ENCODE measurements at places on chromosomes 16 and 17.

GRCh38 chr17:16215965-16216316 is 607 bp upstream of the NCOR1 start:
- peak; percentile 71 for DNase-seq

GRCh38 chr17:19487024-19487600 is 46.5 kb upstream of the SLC47A1 start:
- DNase-seq = no peak

- DNase-seq = no peak
Observed at GRCh38 chr17:55005520-55005919, 37.0 kb downstream of the STXBP4 start.

DNA sequence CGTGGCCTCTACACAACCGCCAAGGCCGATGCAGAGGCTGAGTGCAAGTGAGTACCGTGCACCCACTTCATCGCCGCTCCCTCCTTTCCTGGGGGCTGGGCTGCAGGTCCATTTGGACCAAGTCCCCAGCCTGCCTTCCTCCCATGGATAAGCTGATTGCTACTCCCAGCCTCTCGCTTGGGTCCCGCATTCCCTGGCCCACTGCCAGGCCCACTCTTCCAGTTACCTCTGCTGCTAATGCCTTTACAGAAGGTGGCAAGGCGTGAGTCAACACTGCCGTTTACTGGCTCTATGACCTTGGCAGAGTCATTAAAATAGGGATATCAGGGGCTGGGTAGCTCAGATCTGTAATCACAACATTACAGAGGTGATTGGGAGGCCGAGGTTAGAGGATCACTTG is 11.2 kb downstream of the SULT1A2 start:
- DNase-seq = no peak

DNA sequence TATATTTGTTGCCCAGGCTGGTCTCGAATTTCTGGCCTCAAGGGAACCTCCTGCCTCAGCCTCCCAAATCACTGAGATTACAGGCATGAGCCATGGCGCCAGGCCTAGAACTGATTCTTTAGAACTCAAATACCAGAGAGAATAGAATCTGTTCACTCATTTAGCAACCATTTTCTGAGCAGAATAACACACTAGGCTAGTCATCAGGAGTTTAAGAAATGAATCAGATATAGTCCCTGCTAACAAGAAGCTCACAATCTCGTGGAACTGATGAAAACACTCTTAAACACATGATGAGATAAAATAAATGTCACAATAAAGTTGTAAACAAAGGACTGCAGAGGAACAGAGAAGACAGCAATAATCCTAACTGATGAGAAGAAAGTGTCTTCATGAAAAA is 55.8 kb upstream of the ADCY9 start:
- no peak for DNase-seq

DNA sequence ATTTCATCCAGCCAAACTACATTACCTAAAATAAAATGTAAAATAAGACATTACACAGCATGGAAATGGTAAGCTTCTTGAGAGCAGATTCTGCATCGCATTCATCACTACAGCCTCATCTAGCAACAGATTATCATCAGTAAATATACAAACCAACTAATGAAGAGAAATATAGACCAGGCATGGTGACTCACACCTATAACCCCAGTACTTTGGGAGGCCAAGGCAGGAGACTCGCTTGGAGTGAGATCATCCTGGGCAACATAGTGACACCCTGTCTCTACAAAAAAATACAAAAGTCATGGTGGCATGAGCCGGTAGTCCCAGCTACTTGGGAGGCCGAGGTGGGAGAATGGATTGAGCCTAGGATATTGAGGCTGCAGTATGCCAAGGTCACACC is 19.9 kb downstream of the NCBP3 start:
- no peak for DNase-seq

GRCh38 chr16:87161822-87162676 is 155.1 kb downstream of the C16orf95 start:
- no peak for DNase-seq

GRCh38 chr16:87201052-87201451 is 116.1 kb downstream of the C16orf95 start:
- peak; percentile 80 for DNase-seq

DNA sequence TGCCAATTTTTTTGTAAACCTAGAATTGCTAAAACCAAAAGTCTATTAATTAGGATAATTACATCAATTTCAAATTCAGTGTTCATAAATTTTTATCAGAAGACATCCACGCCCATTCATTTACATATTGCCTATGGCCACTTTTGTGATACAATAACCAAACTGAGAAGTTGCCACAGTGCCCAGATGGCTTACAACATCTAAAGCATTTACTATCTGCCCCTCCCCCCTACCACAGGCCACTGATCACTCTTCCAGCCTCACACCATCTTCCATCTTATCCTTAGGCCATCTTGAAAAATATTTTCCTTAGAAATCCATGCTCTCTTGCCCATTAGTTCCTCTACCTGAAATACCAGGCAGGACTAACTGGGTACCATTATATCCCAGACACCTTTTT is 6.3 kb upstream of the PRKAR1A start:
- DNase-seq = no peak

- DNase-seq = no peak
Observed at GRCh38 chr16:2883458-2883908, 468 bp downstream of the FLYWCH2 start.

DNA sequence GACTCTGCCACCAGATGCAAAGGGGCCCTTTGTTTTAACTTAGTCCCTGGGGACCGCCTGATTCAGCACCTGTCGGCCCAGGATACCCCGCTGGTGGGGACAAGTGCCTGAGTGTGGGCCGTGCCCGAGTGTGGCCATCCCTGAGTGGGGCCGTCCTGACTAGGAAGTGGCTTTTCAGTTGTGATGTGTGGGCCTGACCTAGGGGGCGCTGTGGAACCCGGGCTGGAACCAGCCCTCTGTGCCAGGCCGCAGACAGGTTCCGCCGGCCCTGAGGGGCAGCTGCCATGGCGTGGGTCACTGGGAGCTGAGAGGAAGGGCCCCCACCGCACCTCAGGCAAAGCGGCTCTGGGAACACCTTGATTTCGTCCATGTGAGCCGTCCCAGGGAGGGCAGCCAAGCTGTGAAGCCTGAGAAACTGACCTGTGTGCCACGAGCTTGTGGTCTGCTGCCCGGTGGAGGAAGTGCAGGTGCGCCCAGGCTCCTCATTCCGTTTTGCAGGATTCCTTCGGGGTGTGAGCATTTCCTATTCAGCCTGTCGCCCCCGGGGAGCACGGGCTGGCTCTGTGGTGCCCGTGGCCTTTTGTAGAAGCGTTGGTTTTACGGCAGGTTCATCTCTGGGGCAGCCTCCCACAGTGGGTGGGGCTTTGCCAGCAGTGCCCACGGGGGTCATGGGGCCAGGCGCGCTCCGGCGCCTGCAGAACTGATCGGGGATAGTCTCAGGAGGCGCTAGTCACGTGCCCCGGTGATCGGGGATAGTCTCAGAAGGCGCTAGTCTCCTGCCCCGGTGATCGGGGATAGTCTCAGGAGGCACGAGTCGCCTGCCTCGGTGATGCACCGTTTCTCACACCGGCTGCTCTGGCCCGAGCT is 5.3 kb downstream of the RPL13 start:
- no peak for DNase-seq

DNA sequence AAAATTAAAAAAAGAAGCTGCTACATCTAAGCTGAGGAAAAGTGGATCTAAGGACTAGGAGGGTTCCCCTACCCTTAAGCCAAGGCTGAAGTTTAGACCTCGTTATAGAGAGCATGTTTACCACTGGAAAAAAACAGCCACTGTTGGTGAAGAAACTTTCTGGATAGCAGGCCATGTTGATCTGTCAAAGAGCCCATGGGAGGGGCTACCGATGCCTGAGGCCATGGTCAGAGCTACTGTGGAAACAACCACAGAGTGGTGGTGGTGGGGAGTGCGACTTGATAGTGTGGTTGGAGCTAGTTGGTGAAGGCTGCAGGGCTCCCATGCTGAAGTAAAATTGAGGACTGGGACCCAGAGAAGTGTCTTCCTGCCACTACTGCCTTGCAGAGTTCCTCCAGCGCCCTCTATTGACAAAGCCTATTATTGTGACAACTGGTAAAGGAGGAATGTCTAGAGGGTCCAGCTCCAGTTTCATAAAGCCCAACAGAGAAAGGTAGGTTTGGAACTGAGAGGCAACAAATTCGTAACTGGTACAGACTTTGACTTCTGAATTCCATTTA is 12.7 kb upstream of the FAM20A start:
- DNase-seq = no peak

DNA sequence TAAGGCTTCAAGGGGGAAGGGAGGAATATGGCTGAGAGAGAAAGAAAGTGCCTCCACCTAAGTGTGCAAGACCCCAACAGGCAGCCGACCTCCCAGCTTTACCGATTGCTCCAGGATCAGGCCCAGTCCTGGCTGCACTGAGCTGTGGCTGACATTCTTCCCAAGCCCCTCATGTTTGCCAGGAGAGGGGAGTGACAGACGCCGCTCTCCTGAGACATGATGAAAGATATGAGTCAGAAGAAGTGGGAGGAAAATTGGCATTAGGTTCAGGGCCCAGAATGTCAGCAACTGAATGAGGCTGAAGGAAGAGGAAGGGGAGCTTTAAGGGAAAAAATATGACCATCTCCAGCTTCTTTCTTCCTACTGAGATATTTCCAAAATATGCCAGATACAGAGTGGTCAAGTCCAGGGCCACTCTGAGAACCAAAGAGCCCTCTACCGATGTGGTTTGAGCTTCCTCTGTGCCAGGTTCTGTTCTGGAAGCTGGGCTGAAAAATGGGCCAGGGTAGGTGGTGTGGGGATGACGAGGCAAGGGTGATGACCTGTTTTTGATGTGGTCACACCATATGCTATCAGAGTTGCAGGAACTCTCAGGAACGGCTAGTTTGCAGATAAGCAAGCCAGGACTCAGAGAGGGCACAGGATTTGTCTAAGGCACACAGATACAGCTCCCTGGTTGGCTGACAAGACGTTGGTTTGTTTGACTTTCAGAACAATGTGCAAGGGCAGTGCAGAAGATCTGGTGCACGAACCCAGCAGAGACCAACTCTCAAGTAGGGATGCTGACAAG is 176.7 kb downstream of the SOX9 start:
- DNase-seq = peak; percentile 71

- DNase-seq = no peak
Observed at GRCh38 chr17:55625521-55625920, 97.1 kb downstream of the TMEM100 start.

- no peak for DNase-seq
Observed at GRCh38 chr16:9929313-9929712, 252.9 kb downstream of the GRIN2A start.

DNA sequence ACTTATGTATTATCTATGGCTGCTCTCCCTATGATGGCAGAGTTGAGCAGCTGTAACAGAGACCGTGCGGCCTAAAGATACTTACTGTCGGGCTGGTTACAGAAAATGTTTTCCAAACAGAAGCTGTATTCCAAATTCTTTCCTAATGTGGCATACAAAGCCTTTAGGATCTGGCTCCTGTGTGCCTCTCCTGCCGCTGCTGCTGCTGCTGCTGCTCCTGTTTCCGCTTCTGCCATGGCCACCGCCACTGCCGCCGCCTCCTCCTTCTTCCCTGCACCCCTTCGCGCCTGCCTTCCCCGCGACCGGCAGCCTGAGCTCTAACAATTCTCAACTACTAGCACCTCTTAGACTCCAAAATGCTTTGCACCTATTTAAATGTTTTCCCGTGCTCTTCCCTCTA is 263.9 kb upstream of the TBX2 start:
- DNase-seq = no peak

DNA sequence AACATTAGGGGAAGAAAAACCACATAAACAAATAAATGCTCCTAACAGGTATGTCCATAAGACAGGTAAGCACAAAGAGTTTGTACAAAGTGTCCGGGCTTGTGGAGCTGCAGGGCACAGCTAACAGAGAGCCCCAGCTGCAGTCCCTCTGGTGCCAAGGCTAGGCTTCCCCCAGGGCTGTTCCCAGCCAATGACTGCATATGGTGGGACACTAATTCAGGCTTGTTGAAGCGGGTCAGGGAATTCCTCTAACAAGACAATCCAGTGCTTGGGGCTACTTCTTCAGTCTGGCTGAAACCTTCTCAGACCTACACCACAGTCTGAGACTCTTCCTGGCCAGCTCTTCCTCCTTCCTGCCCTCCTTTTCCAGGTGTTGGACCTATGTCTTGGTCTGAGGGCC is 51.7 kb upstream of the ALDH3A1 start:
- no peak for DNase-seq

- no peak for DNase-seq
Observed at GRCh38 chr17:49343273-49343672, 18.8 kb downstream of the ZNF652 start.

DNA sequence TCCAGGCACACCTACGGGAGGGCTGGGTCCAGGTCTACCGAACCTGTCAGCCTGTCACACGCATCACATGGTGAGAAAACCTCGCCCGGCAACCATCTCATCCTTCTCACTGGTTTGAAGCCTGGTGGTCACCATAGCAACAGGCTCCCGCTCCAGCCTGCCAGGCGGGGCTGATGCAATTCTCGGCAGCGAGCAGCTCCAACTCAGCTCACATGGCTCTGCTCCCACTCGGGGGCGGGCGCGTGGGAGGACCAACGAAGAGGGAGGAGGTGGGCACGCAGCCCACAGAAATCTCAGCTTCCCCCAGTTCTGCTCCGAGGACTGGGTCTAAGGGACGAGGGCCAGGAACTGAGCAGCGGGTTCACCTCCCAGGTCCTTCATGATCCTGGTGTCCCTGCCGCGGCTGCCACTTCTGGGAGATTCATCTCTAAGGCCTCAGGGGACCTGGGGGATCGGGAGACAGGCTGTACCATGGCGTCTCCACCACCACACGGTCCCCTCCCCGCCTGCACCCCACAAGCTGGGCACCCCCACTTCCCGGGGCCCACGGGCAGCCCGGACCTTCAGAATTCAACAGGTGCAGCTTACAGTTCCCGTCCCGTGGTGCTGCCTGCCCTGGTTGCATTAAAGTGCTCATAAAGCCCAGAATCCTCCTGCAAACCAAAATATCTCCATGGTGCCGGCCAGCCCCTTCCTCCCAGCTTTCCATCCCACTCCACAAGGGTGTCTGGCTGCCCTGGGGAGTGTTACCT is 25.8 kb downstream of the ABR start:
- DNase-seq = peak; percentile 76

- no peak for DNase-seq
Observed at GRCh38 chr16:79816081-79816497, 215.6 kb upstream of the MAF start.

- DNase-seq = no peak
Observed at GRCh38 chr17:10357768-10358167, 15.0 kb downstream of the MYH13 start.

DNA sequence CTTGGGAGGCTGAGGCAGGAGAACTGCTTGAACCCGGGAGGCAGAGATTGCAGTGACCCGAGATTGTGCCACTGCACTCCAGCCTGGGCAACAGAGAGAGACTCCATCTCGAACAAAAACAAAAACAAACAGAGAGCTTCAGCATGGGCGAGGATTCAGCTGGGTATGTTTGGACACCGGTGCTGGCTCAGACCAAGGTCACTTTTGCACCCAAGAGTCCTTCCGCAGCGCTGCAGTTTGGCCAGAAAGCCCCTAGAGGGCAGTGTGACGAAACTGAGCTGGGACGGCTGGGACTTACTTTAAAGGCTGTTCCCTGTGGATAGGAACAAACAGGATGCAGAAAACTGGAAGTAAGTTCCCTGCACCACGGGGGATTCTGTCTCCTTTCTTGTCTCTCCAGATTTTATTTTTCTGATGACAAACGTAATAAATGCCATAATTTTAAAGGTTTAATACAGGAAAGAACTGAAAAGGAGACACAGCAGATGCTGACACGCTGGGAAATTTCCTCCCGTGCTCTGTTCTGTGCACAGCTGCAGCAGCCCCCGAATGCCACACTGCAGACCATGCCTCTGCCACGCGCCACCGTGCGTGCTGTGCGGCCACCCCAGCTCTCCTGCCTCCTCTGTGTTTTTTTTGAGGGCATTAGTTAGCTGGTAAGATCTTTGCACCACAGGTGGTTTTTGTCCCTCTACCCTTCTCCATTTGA is 25.2 kb upstream of the USP36 start:
- peak; percentile 93 for DNase-seq
